ENCODE measurements at places on chromosomes 1 and 21.
A peak's percentile ranks its signal among the peaks of the same experiment; 100 is the strongest.

DNA sequence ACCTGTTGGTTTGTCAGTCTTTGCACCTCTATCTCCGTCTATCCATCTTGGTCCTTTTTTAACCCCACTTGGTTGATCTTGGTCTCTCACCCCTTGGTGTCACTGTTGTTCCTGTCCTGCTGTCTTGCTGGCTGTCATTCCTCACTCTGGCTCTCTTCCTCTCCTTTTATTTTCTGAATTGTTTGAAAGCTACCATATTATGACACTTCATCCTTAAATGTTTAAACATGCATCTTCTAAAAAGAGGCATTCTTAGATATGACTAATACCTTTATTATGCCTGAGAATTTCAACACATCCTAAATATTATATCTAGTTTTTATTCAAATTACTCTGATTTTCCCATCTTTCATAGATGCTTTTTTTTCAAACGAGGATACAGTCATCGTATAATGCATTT is 37.0 kb downstream of the BACH1 start:
- peak; percentile 56 for DNase-seq

DNA sequence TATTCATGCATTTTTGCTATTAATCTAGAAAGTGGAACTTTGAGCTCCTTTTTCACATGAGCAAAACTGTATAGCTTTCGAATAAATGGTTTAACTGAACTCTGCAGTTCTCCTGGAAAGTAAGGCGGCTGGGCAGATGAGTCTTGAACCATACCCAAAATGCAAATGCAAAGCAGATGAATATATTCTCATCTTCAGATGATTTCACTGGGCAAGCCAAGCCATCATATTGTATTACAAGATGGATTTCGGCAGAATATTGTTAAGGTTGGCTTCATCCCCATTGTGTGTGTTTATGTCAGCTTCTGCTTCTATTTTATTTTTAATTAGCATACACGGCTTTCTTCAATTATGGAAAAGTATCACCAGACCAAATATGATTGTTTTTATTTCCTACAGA is 209.6 kb downstream of the GREM2 start:
- peak; percentile 36 for DNase-seq

GRCh38 chr1:19476450-19477190 is 8.7 kb downstream of the CAPZB start:
- DNase-seq, result no peak

DNA sequence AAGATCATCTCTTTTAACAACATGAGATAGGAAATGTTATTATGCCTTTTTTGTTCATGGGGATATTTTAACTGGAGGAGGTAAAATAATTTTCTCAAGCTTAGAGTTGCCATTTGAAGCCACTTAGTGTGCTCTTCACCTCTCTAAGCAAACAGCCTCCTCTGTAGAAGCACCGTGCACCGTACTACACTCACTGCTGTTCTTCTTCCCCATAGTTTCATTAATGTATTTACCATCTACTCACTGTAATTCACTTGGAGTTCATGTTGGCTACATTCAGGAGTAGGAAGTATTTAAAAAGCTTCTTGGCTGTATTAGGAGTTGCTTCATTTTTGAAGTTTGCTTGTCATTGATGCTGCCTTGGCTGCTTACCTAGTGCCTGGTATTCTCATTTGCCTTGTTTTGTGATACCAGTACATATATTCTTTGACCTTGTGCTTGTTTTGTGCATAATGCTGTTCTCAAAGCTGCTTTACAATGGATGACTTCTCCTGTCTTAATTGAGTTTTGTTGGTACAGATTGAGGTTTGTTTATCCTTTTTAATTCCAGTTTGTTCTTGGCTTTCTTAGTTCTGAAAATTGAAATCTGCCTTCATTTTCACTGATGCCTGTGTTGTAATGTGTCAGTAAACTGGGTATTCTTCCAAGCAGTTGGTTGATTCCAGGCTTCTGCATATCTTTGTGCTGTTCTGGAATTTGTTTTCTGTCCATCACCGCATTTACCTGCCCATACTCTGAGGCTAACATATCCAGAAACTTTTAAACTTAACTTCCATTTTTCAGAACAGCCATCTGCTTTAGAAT is 240.4 kb downstream of the HMCN1 start:
- no peak for DNase-seq

GRCh38 chr21:42513151-42513984 is at the start of gene SLC37A1:
TSS of gene SLC37A1 (plus strand) at chr21:42513852. CDS start at chr21:42518455, 4,603 bp downstream.
- peak; percentile 51 for DNase-seq

DNA sequence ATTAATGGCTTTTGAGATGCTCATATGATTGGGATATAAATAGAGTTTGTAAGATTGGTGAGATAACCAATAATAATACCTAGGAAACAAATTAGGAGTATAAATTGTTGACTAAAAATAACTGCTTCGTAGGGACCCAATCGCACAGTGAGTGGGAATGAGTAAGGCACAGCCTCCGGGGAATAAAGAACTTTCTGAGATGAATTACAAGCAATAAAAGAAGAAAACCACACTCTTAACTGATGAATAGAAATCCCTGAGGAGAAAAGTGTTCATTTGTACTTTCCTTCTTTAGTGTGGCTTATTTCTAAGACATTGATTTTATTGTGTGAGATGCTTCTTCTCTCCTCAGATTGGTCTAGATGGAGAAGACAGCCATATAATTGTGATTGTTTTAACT is 443.4 kb upstream of the PRMT6 start:
- no peak for DNase-seq
